ENCODE measurements at places on chromosomes 3 and 15.

DNA sequence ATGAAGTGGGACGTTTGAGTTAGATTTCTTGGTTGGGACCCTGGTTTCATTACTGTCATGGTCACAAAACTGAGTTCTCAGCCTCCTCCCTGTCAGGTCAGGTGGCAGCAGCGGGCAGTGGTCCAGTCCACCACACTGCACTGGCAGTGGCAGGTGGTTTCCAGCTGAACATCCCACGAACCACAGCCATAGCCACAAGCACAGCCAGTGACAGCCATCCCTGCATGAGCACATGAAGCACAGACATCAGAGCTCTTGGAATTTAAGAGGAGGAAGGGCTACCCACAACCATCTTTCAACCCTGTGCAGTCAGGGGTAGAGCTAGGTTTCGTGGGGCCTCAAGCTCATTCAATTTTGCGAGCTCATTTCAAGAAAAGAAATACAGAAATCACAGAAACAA lies 1.5 kb downstream of the RETNLB start:
- no peak for DNase-seq

- DNase-seq: no peak
These were observed 148.5 kb downstream of the MFSD1 start for GRCh38 chr3:158950178-158950901.

- DNase-seq: no peak
These were observed 21.5 kb downstream of the CCDC33 start for GRCh38 chr15:74257623-74258022.

GRCh38 chr3:126530171-126531050 lies 6.5 kb downstream of the CHST13 start:
- no peak for DNase-seq

GRCh38 chr3:168865022-168865551 lies 769.4 kb upstream of the GOLIM4 start:
- peak; percentile 32 for DNase-seq

DNA sequence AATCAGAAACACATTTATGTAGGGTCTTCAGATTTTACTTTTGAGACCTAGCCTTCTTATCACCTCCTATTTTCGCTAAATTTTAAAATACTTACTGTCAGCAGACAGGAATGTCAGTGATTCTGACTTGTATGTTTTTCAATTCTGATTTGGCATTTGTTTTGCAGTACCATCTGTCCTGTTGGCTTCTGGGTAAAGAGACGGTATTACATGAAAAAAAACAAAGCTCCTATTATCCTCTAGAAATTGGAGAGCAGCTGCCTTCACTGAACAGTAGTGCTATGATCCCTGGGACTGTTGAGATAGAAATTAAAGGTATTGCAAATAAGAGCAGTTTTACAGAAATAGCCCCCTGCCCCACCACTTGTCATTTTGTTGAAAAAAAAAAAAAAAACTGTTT lies 8.4 kb downstream of the ARMC8 start:
- no peak for DNase-seq

DNA sequence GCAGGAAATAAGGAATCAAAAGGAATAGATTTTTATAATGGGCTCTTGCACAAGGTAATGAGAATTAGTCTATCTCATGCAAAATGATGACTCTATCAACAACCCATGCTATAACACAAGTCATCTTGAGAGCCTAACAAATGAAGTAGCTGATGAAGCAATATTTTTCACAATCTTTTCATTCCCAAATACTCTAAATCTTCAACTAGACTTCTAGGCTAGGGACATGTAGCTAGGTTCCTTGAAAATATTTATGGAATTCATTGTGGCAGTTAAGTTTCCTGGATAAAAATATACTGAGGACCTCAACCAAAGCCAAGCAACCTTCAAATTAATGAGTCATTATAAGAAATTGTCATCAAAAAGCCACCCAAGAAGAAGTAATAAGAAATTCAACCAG lies 55.4 kb downstream of the DCBLD2 start:
- no peak for DNase-seq

- no peak for DNase-seq
These were observed 249.2 kb downstream of the CBLB start for GRCh38 chr3:105619651-105620050.

- no peak for DNase-seq
These were observed 34.9 kb downstream of the PIK3CB start for GRCh38 chr3:138799822-138800221.

DNA sequence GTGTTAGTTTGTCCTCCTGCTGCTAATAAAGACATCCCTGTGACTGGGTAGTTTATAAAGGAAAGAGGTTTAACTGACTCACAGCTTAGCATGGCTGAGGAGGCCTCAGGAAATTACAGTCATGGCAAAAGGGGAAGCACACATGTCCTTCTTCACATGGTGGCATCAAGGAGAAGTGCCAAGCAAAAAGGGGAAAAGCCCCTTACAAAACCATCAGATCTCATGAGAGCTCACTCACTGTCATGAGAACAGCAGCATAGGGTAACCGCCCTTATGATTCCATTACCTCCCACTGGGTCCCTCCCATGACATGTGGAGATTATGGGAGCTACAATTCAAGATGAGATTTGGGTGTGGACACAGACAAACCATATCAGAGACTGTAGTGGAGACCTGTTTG lies 27.0 kb downstream of the TM2D3 start:
- no peak for DNase-seq

DNA sequence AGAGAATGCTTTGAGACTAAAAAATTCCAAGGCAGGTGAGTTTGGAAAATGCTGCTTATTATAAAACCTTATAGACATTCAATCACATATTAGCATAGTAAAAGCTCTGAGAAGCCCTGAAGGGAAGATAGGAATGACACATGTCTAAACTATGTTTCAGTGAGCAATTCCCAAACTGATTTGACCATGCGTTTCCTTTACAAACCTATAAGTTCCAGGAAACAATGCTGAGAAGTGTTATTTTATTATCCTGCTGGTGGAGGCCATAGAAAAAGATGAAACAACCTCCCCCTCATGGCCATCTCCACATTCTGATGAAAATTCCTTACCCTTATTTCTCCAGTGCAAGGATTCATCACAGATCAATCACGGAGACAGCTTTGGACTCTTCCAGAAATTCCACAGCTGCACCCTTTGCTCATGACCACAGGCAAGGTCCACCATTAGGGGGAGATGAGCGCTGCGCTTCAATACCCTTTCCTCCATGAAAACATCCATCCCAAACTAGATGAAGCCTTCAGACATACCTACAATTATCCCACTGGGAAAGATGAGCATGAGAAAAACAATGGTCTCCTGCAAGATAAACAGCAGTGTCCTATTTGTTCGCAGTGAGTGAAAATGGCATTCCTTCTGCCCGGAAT lies 372.1 kb downstream of the MAGI1 start:
- DNase-seq: peak; percentile 11

GRCh38 chr3:148062590-148062989 lies 635.1 kb upstream of the AGTR1 start:
- DNase-seq: no peak

- DNase-seq: peak; percentile 42
These were observed 1.4 kb downstream of the WNT7A start for GRCh38 chr3:13878281-13879101.

DNA sequence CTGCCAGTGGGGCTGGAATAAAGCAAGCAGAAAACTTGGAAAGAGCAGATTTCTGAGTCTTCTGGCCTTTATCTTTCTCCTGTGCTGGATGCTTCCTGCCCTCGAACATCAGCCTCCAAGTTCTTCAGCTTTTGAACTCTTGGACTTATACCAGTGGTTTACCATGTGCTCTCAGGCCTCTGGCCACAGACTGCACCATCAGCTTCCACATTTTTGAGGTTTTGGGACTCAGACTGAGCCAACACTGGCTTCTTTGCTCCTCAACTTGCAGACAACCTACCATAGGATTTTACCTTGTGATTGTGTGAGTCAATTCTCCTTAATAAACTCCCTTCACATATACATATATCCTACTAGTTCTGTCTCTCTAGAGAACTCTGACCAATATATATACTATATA lies 706.6 kb downstream of the NR2F2 start:
- no peak for DNase-seq
